Spleen (tissue), 13 donors: ENCODE measurements at places on chromosomes 16 and 17.

- no peak for DNase-seq
Observed at GRCh38 chr17:77098884-77099545, 41.8 kb upstream of the SEC14L1 start.

GRCh38 chr16:48099455-48099854, 56.3 kb downstream of the ABCC12 start:
- DNase-seq = no peak

- DNase-seq = peak; percentile 87
Observed at GRCh38 chr16:27314161-27314723, 468 bp downstream of the IL4R start.

DNA sequence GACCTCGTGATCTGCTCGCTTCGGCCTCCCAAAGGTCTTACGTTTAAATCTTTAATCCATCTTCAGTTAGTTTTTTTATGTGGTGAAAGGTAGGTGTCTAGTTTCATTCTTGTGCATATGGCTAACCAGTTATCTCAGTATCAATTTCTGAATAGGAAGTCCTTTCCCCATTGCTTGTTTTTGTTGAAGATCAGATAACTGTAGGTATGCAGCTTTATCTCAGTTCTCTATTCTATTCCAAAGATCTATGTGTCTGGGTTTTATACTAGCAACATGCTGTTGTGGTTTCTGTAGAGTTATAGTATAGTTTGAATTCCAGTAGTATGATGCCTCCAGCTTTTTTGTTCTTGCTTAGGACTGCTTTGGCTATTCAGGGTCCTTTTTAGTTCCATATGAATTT, 65.2 kb downstream of the TNFRSF13B start:
- no peak for DNase-seq

DNA sequence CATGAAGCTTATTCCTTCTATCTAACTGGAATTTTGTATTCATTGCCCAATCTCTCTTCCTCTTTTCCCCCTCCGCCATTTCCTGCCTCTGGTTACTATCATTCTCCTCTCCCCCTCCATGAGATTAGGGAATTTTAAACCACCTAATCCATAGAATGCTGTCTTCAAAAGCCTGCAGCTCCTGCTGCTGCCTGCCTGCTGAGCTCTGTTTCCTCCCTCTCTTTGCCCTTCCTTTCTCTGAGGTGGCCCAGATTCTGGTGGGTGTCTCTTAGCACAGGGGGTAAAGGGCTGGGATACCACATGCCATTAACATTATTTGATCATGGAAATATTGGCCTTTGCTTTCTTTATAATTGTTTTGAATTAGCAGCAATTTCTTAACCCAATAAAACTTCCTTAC, 241.6 kb downstream of the CNTNAP4 start:
- no peak for DNase-seq

- DNase-seq = peak; percentile 49
Observed at GRCh38 chr17:73396431-73397277, 84.9 kb upstream of the CDC42EP4 start.

DNA sequence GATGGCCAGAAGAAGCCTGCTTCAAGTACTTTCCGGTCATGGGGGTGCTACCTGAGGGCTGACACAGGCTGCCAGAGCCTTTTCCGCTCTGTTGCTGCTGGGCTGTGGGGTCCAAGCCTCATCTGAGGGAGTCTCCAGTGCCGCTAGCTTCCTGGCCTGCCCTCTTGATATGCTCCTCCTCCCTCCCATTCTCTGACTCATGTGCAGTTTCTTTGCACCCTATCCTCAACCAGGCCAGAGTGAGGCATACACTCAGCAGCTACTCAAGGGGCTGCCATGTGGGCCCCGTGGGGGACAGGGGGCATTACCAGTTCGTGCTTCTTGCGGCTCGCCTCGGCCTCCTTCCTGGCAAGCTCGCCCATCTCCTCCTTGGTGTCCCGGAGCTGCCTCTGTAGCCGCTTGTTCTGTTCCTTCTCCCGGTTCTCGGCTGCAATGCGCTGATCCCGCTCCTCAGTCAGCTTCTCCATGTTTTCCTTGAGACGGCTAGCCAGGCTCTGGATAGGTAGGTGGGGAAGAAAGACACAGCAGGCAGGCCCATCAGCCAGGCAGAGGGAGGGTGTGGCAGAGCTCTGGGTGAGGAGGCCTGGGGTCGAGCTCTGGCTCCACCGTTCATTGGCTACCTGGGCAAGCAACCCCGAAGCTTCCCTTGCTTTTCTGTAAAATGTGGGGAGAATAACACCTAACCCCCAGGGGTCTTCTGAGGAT, 43.8 kb downstream of the PIPOX start:
- DNase-seq = no peak

GRCh38 chr17:61294777-61295176, 104.9 kb upstream of the TBX2 start:
- DNase-seq = no peak
